ENCODE measurements at places on chromosomes 1 and 21. TPM values are rescaled to one million over a fixed set of nuclear protein-coding genes. Genes with fewer than 3 reads are reported as not detected.

Gene C4BPA
- polyA plus RNA-seq: not detected

Gene SIK1
- polyA plus RNA-seq: 1.4 TPM

DNA sequence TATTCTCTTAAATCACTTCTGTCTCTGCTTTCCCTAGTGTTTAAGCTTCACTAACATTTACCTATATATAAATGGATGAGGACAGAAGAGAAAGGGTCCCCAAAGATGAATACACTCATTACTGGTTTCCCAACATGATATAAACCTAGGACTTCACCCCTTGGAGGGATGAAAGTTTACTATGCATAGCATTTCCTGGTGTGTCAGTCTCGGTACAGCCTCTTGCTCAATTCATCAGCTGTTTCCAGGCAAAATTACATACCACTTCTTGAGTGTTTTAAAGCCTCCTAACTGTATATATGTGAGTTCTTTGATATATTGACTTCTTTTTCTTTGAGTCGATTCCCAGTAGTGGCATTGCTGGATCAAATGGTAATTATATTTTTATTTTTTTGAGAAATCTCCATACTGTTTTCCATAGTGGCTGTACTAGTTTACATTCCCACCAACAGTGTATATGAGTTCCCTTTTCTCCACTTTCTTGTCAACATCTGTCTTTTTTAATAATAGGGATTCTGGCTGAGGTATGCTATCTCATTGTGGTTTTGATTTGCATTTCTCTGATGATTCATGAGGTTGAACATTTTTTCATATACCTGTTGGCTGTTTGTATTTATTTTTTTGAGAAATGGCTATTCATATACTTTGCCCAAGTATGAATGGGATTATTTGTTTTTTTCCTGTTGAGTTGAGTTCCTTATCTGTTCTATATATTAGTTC is 259.3 kb upstream of the CACYBP start:
- DNase-seq: no peak

- DNase-seq: no peak
Observed at GRCh38 chr1:5508669-5509330, 483.4 kb downstream of the NPHP4 start.

- no peak for DNase-seq
Observed at GRCh38 chr1:160584784-160585183, 5.5 kb upstream of the CD84 start.

Measured in heart left ventricle (tissue), 16 donors.